ENCODE measurements at places on chromosomes 7 and 10.
A peak's percentile ranks its signal among the peaks of the same experiment; 100 is the strongest.

GRCh38 chr7:117320523-117320922, 2.3 kb downstream of the WNT2 start:
- no peak for DNase-seq

- no peak for DNase-seq
These were observed 61.8 kb upstream of the DRGX start for GRCh38 chr10:49457686-49458085.

GRCh38 chr10:71651928-71652327, 67.7 kb downstream of the C10orf105 start:
- no peak for DNase-seq

GRCh38 chr10:114862456-114862855, 40.9 kb downstream of the FHIP2A start:
- DNase-seq = no peak

GRCh38 chr10:20105931-20106330, 289.7 kb downstream of the PLXDC2 start:
- no peak for DNase-seq

DNA sequence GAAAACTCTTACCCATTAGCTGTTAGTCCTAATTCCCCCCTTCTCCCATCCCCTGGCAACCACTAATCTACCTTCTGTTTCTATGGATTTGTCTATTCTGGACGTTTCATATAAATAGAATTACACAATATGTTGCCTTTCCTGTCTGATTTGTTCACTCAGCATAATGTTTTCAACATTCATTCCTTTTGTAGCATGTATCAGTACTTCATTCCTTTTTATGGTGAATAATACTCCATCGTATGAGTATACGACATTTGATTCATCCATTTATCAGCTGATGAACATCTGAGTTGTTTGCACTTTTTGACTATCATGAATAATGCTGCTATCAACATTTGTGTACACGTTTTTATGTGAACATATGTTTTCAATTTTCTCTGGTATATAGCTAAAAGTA, 4.4 kb upstream of the FRAT1 start:
- no peak for DNase-seq

GRCh38 chr7:150515248-150516147, 826 bp downstream of the GIMAP7 start:
- no peak for DNase-seq

DNA sequence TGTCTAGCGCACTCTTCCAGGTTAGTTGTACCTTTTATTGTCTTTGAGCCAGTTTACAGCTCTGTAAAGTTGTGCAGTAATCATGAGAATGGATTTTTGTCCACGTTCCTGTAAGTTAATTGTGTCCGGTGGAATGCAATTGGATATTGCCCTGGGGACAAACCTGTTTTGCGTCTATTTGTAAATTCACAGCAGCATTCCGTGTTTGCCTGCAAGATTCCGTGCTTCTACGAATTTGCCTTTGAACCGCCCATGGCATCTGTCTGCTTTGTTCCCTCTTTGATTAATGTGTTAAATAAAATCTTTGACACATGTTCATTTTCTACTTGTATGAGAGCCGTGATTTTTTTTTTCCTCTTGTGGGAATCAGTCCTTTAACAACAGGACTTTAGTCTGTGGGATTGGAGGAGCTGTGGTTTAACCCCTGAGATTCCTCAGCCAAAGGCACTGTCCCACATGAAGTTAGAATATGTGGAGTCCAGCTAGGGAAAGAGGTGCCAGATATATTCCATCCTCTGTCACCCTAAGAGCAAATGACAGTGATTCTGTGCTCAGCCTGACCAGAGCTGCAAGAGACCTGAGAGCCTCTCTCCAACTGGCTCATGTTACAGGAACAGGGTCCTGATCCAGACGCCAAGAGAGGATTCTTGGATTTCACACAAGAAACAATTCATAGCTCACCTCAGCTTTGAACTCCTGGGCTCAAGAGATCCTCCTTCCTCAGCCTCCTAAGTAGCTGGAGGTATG, 126.3 kb downstream of the COL26A1 start:
- peak; percentile 5 for DNase-seq

DNA sequence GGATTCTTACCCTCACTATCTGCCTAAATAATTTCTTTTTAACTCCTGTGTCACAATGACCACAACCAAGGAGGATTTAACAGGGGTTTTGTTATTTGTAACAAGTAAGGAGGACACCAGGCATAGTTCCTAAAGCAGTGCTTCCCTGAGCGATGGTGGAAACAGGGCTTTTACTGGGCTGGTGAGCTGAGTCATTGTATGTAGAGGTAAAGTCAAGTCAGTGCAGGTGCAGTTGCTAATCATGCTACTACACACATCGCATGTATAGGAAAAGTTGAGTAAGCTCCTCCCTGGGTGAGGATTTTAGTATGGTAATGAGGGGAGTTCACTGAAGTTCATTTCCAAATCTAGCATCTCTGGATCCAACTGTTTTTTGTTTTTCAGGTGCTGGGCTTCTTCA, 22.9 kb upstream of the ABCA13 start:
- DNase-seq = no peak

DNA sequence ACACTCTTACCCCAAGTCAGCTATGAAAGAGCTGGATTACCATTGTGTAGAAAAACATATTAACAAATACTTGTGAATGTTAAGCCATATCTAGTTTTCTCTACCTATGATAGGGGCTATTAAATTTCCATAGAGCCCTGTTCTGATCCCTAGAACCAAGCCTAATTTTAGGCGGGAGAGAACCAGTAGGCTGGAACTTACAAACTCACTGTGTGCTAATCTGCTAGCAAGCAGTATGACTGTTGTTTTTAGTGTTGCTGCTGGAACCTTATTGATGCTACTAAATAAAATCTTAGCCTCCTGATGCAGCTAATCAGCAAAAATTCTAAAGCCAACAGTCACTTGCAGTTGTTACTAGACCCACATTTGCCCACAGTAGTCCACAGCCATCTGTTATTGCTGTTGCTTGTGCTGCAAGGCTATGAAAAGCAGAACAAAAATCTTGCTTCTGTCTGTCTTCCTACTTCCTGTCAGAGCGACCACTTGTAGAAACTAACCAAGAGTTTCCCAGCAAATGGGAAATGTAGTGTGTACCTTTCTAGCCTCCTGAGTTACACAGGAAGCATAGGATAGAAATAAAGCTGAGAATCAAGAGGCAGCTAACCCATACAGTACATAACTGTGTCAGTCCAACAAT, 368.4 kb downstream of the ARL4A start:
- DNase-seq = peak; percentile 47

- DNase-seq = peak; percentile 32
These were observed 77.6 kb downstream of the NRBF2 start for GRCh38 chr10:63210611-63211196.

GRCh38 chr10:62811159-62811875, 4.8 kb downstream of the EGR2 start:
- DNase-seq = peak; percentile 28

Data from myocyte (in vitro differentiated cells).